Kasumi-1 (cell line): ENCODE measurements at places on chromosomes 1 and 21.
A peak's percentile ranks its signal among the peaks of the same experiment; 100 is the strongest.

DNA sequence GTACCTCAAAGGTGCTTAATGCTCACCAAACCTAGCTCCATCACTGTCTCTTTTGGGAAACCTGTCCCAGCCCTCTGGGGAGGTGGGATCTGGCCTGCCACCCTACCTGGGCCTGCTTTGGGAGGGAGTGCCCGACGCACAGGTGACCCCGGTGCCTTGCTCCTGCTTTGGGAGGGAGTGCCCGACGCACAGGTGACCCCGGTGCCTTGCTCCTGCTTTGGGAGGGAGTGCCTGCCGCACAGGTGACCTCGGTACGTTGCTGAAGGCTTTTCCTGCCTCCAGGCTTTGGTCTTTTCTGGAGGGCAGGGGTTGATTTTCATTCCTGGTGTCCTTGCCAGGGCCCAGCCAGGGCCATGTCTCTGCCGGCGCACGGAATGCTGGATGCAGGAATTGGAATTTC is 25.2 kb upstream of the C1orf174 start:
- no peak for DNase-seq

DNA sequence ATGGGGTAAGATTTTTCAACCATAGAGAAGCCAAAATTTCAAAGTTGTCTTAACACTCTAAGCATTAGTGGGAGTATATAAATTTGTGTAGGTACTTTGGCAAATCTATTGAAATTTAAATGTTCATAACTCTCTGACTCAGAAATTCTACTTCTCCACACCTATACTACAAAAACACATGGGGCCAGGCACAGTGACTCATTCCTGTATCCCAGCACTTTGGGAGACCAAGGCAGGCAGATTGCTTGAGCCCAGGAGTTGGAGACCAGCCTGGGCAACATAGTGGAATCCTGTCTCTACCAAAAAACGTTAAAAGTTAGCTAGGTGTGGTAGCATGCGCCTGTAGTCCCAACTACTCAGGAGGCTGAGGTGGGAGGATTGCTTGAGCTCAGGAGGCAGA is 41.3 kb upstream of the RAVER2 start:
- no peak for DNase-seq

GRCh38 chr1:45554198-45554597 is 3.6 kb downstream of the AKR1A1 start:
- DNase-seq = no peak

DNA sequence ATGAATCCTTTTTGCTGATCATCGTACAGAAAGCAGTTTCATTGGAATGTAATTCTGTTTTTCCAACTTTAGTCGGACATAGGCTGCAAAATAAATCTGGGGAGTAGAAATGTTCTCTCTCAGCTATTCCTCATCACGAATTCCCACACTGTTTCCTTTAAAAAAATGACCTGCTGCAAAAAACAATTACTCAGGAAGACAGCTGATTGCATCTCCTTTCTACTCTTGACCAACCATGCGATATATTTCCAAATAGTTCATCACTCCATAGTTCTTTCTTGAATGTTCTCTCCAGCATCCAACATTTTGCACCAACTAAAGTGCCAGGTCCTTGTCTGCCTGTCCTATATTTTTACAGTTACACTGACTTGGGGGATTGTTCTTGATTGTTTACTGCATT is 96.4 kb downstream of the S1PR1 start:
- no peak for DNase-seq

GRCh38 chr1:114104949-114105348 is 48.7 kb downstream of the SYT6 start:
- DNase-seq = no peak

DNA sequence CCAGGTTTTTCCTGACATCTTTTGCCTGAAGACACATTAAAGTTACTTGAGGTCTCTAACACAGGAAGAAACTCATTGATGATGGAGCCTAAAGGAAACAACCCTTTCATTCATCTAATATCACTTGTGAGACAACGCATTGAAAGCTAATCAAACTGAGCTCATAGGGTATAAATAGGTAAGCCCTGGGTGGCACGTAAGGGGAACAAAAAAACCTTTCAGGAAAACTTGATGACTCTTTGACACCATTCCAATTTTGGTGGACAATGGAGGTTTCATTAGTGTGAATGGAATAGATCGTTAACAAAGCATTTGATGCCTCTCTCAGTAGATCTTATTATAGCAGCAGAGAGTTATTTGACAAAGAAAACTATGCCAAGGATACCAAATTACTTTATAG is 80.7 kb upstream of the DUSP10 start:
- DNase-seq = no peak

GRCh38 chr1:41466146-41466545 is 18.3 kb downstream of the EDN2 start:
- no peak for DNase-seq

DNA sequence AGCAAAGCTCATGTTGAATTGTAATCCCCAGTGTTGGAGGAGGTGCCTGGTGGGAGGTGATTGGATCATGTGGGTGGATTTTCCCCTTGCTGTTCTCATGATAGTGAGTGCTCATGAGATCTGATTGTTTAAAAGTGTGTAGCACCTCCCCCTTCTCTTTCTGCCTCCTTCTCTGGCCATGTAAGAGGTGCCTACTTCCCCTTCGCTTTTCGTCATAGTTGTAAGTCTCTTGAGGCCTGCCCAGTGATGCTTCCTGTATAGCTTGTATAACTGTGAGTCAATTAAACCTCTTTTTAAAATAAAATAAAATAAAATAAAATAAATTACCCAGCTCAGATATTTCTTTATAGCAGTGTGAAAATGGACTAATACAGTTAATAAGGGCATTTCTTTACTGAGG is 1025.7 kb downstream of the PLA2G4A start:
- peak; percentile 1 for DNase-seq

GRCh38 chr1:109438798-109439297 is 12.6 kb upstream of the PSMA5 start:
- no peak for DNase-seq

GRCh38 chr1:32392325-32392724 is 1.9 kb downstream of the BSDC1 start:
- peak; percentile 29 for DNase-seq

DNA sequence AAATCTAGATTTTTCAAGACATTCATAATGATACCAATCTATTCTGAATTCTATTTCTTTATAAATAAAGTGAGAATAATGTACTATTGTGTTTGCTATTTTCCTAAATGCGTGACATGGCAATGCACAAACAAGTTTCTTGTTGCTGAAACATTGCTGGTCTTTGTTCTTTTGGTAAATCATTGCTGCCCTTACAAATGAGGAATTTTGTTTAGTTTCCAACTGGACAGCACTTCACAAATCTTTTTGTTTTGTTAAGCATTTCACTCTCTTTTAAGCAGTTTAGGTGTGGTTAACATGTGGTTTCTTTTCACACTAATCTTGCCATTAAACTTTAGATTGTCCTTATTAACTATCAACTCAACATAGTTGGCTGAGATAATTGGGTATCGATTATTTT is 94.6 kb downstream of the LRRC7 start:
- no peak for DNase-seq

- peak; percentile 90 for DNase-seq
Measured at GRCh38 chr1:223726380-223727001, 14.2 kb downstream of the CAPN2 start.

DNA sequence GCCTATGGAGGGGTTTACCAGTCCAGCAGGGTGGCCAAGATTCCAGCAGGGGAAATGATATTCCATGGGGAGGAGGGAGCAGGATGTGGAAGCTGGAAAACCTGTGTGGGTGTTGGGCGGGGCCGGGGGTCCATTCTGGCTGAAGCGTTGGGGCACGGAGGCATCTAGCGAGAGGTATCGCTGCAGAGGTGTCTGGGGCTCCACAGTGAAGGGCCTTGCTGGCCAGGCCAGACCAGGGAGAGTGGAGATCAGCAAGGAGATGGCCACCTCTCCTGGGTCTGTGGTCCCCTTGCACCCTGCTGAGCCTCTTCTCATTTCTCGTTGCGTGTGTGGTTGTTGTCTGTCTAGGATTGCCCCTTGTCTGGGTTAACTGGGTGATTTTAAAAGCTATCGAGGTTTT is 6.2 kb downstream of the COQ8A start:
- no peak for DNase-seq

DNA sequence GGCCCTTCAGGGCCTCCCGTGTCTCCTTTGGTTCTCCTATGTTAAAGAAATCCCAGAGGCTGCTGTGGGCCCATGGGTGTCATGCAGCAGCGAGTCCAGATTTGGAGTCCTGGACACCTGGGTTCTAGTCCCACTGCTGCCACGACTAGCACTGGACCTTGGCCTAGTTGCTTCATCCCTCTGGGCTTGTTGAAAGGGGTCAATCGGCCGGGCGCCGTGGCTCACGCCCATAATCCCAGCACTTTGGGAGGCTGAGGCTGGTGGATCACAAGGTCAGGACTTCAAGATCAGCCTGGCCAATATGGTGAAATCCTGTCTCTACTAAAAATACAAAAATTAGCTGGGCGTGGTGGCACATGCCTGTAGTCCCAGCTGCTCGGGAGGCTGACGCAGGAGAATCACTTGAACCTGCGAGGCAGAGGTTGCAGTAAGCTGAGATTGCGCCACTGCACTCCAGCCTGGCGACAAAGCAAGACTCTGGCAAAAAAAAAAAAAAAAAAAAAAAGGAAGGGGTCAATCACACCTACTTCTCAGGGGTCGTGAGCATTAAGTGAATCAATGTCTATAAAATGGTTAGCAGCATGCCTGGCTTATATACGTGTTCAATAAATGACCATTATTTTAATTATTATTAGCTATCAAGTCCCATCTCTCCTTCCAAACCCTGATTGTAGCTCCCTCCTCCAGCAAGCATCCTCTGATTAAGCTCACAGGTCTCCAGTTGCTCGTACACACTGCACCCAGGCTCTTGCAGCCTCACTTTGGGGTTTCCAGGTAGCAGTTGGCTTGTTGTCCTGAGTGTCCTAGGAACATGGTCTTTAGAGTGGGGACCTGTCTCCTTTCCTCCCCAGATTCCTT is 43.8 kb downstream of the KIRREL1 start:
- DNase-seq = no peak

DNA sequence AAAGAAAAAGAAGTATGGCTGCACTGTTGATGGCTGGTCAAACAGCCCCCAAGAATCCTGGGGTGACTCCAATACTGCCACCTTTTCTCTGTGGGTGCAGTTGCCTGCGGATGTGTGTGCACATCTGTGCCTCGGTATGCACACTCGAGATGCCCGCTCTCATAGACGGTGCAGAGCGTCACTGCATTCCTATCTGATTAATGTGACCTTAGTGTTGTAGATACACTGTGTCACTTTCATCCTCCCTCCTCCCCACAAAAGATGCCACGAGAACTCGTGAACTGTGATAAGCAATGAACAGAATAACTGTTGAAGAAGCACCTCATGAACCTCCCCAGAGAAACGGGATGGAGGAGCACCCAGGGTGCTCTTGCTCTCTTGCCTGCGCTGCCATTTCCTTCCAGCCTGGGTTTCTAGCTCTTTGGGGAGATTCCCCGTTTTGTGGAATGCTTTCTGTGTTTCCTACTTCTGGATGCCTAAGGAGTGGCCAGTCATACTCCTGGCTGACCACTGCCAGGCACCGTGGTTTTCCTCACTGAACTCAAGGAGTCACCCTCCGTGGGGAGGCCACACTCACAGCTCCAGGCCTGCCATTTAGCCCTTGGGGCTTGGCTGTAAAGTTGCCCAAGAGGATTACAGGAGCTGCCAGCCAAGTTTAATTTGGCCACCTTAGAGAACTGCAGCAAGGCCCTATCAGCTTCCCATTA is 32.0 kb downstream of the NTPCR start:
- DNase-seq = no peak

- no peak for DNase-seq
Measured at GRCh38 chr1:244758708-244759107, 76.8 kb upstream of the COX20 start.

GRCh38 chr1:17922833-17923232 is 167.7 kb downstream of the ACTL8 start:
- peak; percentile 2 for DNase-seq

- DNase-seq = no peak
Measured at GRCh38 chr1:207820568-207821463, 69.0 kb downstream of the CD46 start.

DNA sequence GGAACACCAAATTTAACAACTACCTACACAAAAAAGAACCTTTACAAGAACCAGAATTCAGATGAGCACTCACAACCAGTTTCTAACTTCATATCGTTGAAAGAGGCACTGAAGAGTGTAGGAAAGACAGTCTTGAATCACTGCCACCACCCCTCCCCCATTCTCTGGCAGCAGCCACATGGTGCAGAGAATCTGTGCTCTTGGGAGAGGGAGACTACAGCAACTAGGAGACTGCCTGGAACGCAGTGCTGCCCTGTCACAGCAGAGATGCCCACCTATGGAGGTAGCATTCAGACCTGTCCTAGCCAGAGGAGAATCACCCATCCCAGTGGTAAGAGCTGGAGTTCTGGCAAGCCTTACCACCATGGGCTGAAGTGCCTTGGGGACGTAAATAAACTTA is 7.3 kb downstream of the CCN1 start:
- no peak for DNase-seq

DNA sequence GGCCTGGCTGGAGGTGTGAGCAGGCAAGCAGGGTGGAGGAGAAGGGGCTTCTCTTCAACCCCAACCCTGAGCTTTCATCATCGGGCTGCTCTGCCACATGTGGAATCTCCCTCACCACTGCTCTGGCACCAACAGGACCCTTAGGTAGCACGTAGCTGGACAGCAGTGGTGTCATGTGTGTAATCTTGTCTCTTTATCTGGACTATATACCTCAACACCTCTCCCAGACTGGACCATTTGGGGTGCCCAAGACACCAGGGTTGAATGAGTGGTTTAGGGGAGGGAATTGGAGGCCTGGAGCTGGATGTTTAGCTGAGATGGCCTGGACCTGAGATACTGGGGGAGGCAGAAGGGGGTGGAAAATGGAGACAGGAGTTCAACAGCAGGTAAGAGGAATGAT is 63.0 kb downstream of the UBE2T start:
- DNase-seq = no peak

DNA sequence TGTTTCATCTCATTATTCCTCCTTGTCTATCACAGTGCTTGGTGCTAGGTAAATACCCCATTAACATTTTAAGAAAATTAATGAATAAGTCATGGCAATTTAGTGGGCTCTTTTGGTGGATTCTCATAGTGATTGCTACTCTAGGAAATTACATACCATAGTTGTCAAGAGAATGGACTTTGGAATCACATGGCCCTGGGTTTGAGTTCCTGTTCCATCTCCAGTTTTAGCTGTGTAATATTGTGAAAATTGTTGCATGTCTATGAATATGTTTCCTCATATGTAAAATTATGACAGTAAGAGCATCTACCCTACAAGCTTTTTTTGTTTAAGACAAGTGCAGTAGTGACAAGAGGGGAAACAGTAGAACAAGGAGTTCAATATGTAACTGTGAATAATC is 20.7 kb downstream of the WDTC1 start:
- no peak for DNase-seq

GRCh38 chr21:14215971-14216641 is at the start of gene RBM11:
TSS of gene RBM11 (plus strand) at chr21:14216157. CDS start at chr21:14216187, 30 bp downstream.
- peak; percentile 75 for DNase-seq

- DNase-seq = no peak
Measured at GRCh38 chr1:216892581-216893160, 169.4 kb upstream of the ESRRG start.
